ENCODE measurements at places on chromosomes 7 and 10.

DNA sequence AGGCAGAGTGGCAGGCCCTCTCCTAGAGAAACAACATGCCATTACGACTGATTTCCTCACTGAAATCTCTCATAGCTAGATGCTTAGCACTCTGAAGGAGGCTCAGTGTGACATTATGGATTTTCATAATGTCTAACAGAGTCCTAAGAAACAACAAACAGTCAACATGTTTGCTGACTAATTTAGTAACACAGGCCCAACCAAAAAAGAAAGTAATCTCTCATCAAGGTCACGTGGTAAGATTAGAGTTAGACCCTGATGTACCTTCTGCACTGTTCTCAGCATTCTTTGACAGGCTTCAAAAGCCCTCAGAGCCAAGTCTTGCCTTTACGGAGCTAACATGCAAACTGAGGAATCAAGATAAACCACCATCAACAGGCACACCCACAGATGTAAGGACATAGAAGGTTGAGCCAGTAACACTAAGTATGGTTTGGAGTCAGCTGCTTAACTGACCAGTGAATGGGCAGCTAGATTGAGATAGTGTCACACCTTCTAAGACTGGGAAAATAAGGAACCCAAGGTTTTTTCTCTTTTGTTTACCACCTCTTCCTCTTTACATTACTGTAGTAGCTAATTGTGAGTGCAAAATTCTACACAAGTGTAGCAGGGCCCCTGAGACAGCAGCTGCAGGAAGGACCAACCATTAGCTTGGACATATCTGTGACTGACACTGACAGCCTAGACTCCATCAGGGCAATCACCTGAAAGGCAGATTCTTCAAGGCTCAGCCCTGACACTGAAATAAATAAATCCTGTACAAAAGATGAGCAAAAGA is 15.3 kb upstream of the KCNIP2 start:
- no peak for DNase-seq

DNA sequence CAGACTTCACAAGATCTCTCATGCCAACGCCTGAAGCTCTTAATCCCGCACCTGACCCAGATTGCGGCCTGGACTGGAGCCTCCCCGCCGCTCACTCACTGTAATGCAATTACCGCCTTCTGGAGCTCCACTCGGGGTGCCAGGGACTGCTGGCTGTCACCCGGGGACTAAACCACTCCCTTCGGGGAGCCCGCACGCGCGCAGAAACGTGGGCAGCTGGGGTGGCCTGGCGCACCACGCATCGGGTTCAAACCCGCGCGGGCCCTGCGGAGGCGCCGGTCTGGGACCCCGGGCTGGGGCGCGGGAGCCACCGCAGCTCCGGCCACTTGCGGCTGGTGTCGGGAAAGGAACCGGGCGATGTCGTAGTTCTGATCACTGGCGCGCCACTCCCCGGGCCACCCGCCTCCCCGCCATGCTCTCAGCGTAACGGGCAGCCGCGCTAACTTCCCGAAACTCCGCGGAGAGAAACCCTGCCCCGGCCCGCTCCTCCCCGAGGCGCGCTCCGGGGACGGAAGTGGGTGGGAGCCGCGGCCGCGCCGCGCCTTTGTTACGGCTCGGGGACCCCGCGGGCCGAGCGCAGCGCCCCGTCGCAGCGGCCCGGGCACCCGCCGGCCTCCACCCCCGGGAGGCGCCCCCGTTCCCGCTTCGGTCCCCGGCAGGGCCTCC is 100.3 kb upstream of the SVIL start:
- peak; percentile 37 for DNase-seq

- no peak for DNase-seq
Observed at GRCh38 chr10:123458933-123459332, 207.2 kb upstream of the GPR26 start.

DNA sequence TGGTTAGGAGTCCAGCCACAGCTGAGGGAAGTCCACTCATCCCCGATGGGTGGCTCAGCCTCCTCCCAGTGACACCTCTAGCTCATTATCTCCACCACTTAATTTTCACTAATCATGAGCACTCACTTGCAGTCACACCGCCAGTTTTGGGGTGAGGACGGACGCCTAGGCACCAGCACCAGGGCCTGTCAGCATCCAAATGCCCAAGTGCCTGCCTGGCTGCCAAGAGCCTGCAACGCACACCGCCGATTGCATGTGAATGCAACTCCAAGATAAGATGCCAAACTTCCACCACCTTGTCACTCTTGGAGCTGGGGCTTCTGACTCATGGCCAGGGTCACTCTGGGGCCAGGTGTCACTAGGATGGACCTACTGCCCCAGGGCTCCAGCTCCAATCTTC is 24.4 kb upstream of the SMARCD3 start:
- no peak for DNase-seq

DNA sequence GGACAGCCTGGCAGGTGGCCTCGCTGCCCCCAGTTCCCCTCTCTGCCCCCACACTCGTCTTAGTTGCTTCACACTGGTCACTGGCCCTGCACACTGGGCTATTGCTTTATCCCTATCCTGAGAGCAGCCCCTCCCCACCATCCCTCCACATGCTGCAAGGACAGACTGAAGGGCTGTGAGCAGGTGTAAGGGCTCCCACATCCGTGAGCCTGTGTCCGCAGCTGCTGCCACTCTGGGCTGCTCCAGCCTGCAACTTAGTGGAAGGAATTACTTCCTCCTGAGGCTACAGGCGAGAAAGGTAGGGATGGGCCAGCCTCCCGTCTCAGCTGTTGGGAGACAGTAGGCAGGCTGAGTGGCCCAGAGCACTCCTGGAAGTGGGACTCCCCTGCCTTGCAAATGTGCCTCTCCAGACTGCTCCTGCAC is 3.8 kb downstream of the RARRES2 start:
- DNase-seq: no peak

DNA sequence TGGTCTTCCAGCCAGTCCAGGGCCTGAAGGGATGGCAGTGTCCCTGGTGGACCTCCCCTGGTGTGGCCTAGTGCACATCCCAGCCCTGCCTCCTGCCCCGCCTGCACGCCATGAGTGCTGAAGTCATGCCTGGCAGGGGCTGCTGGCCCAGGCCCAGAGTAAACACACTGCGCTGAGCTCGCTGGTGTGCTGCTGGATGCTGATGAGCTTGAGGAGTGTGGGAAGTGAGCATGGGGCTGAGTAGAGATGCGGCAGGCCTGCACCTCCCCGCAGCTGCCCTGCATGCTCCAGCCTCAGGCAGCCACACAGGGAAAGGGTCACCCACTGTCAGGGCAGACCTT is 43.2 kb downstream of the HTRA1 start:
- DNase-seq: peak; percentile 87

GRCh38 chr10:125203186-125203800 is 42.9 kb upstream of the CTBP2 start:
- DNase-seq: no peak

DNA sequence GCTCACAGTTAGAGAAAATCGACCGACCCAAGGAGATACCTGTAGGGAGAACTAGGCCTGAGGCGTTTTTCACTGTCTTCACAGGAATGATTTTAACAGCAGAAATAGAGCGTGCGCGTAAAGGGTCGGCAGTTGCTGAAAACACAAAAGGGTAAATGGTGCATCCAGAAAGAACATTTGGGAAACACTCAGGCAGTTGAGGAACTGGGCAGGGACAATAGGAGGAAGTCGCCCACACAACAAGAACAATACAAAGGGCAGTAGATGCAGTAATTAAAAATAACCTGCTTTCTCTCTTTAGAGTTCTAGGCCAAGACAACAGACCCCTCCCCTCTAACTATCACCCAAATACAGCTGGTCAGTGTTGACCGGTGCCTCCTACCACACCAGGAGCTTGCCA is 126.6 kb downstream of the SORBS1 start:
- no peak for DNase-seq

DNA sequence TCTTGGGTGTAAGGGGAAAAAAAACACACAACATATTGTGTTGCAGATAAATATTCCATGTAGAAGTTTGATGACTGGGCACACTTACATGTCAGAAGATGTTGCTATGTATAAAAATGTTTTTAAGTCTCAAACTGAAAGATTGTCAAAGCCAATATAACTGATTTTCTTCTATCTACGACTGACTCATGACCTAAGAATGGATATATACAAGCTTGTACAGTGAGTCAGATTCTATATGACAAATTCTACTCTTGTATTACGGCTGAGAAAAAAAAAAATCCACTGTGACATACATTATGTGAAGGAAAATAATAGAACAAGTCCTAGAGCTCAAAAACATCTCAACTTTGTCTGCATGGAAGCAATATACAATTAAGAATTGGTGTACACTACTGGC is 343.0 kb upstream of the PCDH15 start:
- DNase-seq: no peak

DNA sequence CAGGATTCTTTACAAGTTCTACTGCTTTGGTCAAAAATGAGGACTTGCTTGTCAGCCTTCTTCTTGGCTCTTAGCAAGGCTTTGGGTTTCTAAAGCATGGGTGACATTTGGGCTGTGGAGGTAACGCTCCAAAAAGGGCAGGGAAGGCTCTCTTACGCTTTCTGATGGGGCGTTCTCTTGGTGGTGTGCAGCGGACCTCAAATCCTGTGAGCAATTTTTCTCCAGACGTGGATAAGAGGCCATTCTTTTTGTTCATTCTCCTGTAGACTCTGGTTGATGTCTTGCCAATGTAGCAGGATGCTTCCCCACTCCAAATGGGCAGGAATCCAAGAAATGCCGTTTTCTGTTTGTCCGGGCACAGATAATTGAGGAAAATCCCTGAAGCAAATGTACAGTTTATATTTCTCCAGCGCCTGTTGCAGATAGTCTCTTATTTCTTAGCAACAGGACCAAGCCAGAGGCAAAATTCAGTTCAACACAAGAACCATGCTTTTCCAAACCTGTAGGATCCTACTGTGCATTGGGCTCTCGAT is 138.4 kb upstream of the NFE2L3 start:
- no peak for DNase-seq

DNA sequence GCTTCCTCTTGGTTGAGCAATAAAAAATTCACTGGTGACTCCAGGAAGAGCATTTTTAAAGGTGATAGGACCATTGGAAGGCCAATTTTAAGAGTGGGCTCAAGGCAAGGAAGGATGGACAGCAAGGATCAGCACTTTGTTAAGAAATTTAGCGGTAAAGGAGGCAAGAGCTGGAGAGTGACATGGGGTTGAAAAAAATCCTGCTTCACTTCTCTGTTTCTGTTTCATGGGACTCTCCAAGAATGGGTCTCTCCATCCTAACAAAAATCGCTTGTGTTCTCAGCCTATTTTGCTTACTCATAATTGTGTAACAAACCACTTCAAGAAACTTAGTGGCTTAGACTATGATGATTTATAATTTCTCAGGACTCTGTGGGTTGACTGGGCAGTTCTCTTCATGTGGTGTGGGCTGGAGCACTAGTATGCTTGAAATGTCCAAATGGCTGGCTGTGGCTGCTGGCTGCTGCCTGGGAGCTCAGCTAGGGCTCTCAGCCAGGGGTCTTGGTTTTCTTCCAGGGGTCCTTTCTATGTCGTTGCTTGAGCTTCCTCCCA is 59.8 kb upstream of the ZNRF2 start:
- DNase-seq: no peak

GRCh38 chr7:117158941-117159697 is 163.7 kb downstream of the WNT2 start:
- DNase-seq: no peak

DNA sequence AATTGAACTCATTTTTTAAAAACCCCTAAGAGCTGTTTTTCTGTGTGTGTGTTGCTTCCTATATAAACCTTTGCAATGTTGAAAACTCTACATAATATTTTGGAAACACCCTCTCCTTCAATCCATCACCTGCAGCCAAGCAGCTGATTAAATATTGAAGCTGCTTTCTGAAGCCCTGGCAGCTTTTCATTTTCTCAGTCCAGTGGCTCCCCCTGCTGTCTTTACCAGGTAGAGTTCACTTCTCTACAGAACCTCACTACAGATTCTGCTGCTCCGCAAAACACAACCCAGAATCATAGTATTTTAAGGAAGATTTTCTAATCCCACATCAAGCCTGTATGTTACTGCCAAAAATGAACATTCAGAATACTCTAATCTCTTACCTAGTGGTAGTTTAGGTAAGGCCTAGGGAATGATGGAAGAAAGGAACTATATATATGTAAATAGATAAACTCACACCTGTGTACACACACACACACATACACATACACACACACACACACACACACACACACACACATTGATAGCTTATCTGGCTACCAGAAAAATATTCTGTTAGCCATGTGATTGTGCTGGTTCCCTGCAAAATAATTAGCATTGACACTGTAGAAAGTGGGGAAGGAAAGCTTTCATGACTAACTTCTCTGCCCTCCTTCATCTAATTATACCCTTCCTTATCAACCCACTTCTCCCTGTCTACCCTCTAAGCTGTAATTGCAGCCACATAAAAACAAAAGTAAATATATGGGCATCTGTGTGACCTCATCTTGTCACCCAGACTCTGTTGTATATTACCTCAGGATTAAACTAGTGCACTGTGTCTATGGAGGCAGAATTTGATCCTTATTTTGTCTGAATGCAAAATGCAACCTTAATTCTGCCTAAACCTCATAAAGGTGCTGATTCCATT is 229.5 kb upstream of the FZD1 start:
- peak; percentile 47 for DNase-seq

DNA sequence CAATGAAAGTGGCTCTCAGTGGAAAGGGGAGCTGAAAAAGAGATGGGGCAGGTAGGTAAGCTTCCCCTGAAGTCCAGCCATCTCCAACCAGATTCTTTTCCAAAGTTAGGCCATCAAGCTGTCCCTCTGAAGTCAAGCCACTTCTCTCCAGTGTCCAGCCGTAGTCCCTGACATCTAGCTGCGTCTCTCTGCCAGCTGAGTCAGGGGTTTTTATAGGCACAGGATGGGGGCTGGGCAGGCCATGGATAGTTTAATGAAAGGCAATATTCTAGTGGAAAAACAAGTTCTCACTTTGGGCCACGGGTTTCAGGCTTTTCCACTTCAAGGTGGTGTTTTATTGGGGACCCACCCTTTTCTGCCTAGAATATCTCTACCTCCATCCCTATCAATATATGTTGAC is 36.8 kb downstream of the AVL9 start:
- no peak for DNase-seq

DNA sequence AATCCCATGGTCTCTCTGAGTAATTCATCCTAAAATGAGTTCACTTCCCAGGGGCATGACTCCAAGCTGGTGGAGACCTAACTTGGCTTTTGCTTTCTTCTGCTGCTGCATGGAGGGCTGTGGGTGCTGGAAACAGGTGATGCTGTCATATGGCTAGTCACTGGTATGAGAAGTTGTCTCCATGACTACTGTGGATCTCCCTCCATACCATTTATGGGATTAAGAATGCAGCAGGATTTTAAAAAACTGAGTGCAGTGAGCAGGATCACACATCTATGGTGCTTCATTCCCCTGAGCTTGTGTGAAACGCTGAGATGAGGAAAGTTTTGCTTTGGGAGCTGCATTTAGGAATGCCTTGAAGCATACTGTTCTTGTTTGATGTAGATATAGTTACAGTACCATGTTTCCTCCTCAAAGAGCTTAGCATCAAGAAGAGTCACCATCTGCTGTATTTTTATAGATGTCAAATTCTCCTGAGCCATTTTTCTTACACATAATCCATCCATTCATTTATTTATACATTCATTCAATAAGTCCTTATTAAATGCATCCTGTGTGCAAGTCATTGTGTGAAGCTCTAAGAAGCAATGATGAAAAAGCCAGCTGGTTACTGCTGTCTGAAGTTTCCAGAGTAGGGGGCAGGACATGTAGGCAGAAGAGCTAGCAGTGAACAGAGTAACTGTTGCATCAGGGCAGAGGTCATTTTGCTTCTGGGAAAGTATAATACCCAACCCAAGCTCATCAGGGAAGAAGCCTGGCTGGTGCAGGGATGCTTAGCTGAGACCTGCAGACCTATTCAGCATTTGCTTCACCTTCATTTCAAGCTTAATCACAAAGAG is 534.8 kb downstream of the AUTS2 start:
- no peak for DNase-seq
